Articular chondrocyte of knee joint (primary cell): ENCODE measurements at places on chromosomes 4 and X. TPM values are rescaled to one million over a fixed set of nuclear protein-coding genes. Genes with fewer than 3 reads are reported as not detected.

The TAF7L gene
- total RNA-seq, result 0.22 and 0.26 TPM in 2 replicates

The JCHAIN gene
- total RNA-seq, result 6.4 and 25.7 TPM in 2 replicates

The HTN1 gene
- total RNA-seq, result 0.11 TPM in 1 of 2 replicates, not detected in the other

The CYSLTR1 gene
- total RNA-seq, result 0.39 and 1.6 TPM in 2 replicates

The GAGE12E gene
- total RNA-seq, result not detected in 2 replicates

The NXF2 gene
- not detected in 2 replicates for total RNA-seq

The SFRP2 gene
- total RNA-seq, result 0.11 TPM in 1 of 2 replicates, not detected in the other

The RBMXL3 gene
- total RNA-seq, result not detected in 2 replicates

The GNRHR gene
- total RNA-seq, result not detected in 2 replicates
